ENCODE measurements at places on chromosomes 12 and 14. TPM values are rescaled to one million over a fixed set of nuclear protein-coding genes. Genes with fewer than 3 reads are reported as not detected.

DNAJC22 gene
- 0.20 TPM for polyA plus RNA-seq

LRP1-AS gene
- polyA plus RNA-seq: not detected

DNA sequence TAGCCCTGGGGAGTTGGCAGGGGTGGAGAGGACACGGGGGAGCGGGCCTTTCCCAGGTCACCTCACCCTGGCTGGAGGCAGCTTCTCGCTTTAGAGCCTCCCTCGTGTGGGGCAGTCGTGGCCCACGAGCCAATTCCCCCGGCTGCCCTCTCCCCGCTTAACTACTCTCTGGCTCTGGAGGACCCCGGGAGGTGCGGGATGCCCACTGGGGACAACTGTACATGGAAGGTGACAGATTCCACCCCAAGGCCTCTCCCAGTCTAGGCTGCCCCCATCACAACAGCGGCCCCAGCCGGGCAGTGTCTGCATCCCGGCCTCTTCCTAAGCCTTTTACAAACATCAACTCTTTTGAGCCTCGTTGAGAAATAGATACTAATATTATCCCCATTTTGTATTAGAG, 78.1 kb downstream of the KIF26A start:
- no peak for DNase-seq

DNA sequence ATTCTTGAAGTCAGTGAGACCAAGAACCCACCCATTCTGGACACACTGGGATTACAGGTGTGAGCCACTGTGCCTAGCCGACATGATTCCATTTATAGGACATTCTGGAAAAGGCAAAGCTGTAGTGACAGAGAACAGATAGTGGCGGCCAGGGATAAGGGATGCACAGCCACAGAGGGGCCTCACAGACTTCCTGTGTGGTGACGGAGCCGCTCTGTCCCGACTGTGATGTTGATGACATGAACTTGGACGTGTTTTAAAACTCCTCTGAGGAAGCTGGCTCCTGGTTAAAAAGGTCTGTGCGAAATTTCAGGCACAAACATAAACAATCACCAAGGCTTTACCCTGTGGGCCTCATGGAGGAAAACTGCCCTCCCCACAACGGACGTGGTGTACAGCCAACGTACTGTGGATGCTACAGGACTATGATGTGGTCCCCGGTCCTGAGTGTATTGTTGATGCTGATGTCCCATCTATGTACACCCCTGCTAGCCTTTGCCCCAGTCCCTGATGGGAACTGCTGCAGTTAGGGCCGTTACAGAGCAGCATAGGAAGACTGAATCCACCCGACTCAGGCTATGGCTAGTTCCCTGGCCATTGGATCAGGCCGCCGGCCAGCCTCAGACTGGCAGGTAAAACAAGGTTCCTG, 15.9 kb downstream of the ZNF605 start:
- DNase-seq: no peak

WSCD2 gene
- 0.99 TPM for polyA plus RNA-seq

DNA sequence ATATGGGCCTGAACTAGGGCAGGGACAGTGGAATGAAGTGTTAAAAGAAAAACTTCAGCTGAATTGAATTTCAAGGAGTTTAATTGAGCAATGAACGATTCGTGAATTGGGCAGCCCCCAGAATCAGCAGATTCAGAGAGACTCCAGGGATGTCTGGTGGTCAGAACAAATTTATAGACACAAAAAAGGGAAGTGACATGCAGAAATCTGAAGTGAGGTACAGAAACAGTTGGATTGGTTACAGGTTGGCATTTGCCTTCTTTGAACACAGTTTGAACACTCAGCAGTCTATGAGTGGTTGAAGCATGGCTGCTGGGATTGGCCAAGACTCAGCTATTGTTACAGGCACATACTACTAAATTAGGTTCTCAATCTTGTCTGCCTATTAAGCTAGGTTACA, 9.7 kb upstream of the TBPL2 start:
- DNase-seq: no peak

GRCh38 chr14:59631237-59631636, 54.6 kb upstream of the CCDC175 start:
- no peak for DNase-seq

GRCh38 chr12:113318900-113319628, 15.8 kb downstream of the SLC8B1 start:
- no peak for DNase-seq

C14orf39 gene
- polyA plus RNA-seq: 0.18 TPM

- peak; percentile 36 for DNase-seq
Measured at GRCh38 chr14:99440278-99440677, 40.4 kb downstream of the SETD3 start.

- no peak for DNase-seq
Measured at GRCh38 chr12:106893451-106893850, 62.3 kb upstream of the TMEM263 start.

GRCh38 chr14:42633504-42634095, 1026.9 kb downstream of the LRFN5 start:
- no peak for DNase-seq

Measured in H1 (cell line).